ENCODE measurements at places on chromosomes 2 and 18. TPM values are rescaled to one million over a fixed set of nuclear protein-coding genes. Genes with fewer than 3 reads are reported as not detected.

PROKR1 gene
- 0.06 TPM for total RNA-seq

- no peak for DNase-seq
These were observed 265.1 kb downstream of the SOCS6 start for GRCh38 chr18:70553936-70554260.

DNA sequence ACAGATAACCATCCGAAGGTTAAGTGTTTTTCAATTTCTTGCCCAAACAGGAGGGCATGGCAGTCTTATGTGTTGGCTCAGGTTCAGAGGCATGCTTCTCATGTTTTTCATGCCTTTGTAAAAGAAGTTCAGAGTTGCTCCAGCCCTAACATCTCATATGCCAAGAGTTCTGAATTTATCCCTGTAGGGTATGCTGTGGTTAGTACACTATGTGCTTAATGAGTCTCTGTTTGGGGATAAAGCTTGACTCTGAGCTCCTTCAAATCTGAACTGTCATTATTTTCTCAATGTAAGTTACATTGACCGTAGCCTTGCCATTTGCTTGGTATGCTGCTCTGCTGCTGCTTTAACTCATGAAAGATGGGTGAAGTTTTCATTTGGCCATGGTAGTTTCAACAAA is 67.9 kb upstream of the PNPT1 start:
- DNase-seq: no peak

DNA sequence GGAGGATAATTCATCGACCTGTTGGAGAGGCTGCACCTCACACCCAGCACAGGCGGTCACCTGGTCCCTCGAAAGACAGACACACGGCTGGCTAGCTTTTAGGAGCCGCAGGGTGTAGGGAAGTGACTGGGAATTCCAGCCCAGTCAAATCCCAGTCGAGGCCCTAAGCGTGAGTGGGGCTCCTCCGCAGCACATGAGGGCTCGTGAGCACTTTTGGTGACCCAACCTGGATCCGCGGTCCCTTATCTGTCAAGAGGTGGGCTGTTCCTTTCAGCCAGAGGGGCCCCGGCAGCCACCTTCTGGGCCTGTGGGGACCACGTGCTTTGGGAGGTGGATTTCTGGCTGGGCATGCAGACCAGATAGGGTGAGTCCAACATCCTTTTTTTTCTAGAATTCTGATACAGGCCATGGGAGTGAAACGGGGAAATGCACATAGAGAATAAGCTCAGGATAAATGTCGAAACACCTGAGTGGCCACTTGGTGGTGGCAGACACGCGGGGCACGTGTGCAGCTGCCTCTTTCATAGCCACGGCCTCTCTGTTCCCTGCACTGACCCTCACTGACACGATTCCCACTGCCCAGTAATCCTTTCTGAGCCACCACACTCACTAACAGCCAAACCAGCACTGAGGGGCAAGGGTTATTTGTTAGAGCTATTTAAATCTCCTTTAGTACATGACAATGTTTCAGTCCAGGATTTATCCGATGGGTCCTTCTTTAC is 148.4 kb upstream of the PXDN start:
- DNase-seq: no peak
